ENCODE measurements at places on chromosomes 4 and X.

DNA sequence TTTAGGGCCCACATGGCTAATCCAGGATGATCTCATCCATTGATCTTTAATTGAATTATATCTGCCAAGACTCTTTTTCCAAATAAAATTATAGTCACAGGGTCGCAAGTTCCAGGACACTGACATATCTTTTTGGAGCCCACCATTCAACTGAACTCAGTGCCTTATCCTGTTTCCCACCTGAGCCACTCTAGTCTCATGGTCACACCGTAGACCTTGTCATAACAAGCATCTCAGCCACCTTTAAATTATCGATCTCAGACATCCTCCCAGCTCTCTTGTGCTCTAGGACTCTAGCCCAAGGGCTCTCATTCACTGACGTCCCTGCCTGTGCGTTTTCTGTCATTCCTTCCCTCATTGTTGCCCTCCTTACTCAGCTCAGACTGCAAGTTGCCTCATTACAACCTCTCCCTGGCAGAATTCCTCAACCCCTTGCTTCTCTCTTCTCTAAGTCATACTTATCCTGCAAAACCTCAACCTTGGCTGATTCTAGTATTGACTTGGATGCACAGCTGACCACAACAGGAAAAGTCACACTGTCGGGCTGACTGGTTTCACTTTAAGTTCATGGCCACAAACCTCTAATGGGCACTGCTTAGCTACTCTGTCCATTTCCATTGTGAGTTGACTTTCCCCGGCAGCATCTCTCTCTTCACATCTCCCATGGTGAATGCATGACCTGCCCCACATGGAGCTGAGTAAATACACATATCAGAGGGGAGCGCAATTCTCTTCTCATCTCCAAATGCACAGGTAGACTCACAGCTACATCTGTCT, 91.0 kb upstream of the TRIM2 start:
- DNase-seq = no peak

GRCh38 chrX:155966876-155967275, 30.6 kb upstream of the IL9R start:
- peak; percentile 92 for DNase-seq

DNA sequence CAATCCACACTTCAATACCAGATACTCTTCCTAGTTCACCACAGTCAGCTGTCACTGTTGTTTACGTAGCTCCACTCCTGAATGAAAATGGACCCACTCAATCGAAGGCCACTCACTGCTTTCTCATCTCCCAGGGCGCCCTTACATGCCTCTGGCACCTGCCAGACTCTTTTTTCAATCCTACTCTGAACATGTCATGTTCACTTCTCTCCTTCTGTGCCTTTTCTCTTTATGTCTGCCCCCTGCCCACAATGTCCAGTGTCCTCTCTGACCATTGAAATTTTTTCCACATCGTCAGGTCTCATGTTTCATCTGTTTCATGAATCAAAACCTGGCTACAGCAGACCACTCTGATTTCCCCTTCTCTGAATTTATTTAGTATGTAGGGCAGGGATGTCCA, 1.3 kb upstream of the MGAT4D start:
- no peak for DNase-seq

GRCh38 chr4:88706574-88706973, 8.9 kb upstream of the NAP1L5 start:
- DNase-seq = peak; percentile 26

DNA sequence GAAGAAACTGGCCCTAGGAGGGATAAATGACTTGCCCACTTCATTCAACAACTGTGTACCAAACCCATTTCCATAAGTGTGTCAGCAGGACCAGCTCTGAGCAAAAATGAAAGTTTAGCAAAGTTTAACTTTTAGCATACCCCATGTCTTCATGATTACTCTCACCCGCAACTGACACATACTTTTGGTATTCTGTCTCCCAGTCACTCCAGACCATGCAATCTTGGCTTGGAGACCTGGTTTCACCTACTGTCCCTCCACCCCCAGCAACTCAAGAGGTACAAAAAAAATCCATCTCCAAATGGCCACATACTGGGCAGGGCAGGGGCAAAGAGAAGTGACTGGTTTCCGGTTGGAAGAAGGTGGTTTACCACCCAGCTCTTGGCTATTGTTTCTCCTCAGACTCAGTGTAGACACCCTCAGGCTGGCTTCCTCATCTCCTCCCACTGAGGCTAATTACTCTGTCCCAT, 79.8 kb downstream of the RLIM start:
- no peak for DNase-seq

- peak; percentile 69 for DNase-seq
Measured at GRCh38 chr4:121950212-121950679, 1.6 kb downstream of the TRPC3 start.

DNA sequence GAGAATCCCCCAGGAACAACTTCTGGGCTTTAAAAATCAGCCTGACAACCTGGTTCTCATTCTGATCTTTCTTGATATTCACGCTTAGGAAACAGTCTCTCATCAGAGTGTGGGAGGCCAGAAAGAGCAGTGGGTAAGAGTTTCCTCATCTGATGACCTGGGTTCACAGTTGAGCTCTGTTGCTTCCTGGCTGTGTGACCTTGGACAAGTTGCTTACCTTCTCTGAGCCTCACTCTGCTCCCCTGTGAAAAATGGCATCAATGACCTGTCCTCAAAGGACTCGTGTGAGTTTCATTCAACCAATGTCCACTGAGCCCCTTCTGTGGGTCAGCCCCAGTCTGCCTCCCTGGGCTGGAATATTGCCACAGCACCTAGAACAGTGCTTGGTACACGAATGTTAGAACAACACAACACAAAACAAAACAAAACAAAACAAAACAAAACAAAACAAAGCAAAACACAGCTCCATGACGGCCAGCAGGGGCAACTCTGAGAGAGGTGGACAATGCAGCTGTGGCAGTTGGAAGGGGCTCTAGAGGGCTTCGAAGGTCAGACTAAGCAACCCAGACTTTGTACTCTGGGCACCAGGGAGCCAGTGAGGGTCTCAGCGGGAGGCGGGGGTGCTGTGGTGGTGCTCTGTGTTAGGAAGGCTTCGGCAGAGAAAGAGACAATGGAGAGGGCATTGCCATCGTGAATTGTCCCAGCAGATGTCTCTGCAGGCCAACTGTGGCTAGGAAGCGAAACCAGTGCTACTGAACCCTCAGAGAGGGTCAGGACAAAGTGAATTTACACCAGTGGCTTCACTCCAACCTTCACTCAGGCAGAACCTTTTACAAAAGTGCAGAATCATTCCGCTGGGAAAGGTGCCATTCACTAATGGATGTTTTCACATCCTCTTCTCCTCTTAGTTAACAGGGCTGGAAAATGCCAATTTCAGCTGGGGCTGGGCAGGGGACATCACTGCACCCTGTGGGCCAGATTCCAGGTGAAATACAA, 14.3 kb upstream of the C4orf50 start:
- DNase-seq = peak; percentile 31

GRCh38 chr4:76024065-76024464, 768 bp upstream of the CXCL10 start:
- no peak for DNase-seq

GRCh38 chrX:129585691-129586090, 45.6 kb downstream of the OCRL start:
- no peak for DNase-seq

DNA sequence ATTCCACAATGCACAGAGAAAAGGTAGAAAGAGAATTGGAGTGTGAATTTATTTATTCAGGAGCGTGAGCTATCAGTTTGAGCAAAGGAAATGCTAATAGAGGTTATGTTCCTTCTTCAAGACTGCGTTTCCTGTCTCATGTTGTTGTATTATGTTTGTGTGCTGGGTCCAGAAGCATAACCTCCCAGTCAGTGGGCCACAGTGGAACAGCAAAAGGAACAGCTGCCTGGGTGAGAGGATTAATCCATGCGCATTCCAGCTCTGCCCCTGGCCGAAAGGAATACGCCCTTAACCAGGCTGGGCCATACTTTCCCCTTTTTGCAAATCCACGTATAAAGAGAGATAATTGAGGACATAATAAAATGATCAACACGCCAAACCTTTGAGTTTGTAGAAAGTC, 32.4 kb upstream of the ARX start:
- DNase-seq = no peak

GRCh38 chr4:119206178-119206577, 6.3 kb upstream of the USP53 start:
- DNase-seq = no peak

- DNase-seq = no peak
Measured at GRCh38 chr4:566508-567295, 9.4 kb downstream of the TMEM271 start.

DNA sequence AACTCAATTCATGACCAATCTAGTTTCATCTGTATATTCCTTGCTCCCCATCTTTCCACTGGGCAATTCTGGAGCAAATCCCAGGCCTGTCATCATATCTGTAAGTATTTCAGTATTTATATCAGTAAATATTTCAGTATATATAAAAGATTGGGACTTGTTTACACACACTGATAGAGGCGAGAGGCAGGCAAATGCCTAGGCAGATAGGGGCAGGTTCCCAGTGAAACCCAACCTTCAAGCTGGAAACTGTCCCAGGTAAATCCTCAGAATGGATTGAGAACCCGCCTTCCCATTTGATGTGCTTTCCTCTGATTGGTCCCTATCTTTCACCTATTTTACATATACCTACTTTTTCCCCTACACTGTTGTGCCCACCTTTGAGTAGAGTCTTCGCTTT, 23.8 kb upstream of the TBC1D1 start:
- DNase-seq = no peak

- no peak for DNase-seq
Measured at GRCh38 chr4:152629908-152630307, 49.9 kb downstream of the TMEM154 start.

DNA sequence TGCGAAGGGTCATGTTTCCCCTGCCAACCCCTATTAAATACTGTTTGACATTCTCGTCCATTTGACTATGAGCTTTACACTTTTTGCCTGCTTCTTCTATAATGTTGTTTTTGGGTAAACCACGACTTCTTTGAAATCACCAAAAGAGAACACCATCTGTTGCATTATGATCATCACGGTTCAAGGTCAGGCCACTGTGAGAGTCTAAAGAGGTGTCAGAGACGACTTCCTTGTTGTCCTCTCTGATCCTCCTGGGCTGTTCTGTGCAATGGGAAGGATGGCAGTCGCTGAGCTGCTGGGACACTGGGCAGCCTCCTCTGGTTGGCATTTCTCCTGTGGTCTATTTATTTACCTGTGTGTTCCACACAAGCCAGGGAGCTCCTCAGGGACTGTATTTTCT, 137.5 kb downstream of the RASL11B start:
- DNase-seq = no peak

DNA sequence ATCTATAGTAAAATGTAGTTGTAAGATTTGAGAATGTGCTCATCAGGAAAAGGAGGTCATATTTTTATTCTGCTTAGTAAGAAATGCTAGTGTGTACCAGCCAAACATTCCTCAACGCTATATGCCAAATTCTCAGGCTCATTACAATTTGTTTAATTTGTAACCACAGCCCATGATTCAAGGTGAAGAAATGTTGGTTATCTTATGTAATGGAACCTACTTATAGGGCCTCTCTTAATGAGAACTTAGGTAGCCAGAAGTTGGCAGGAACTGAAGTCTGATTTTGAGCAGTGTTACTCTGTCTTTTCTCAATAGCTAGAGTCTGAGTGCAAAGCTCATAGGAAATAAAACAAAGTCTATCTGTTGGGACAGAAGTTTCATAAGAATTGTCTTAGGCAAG, 595.0 kb downstream of the GLUD2 start:
- DNase-seq = no peak

- DNase-seq = no peak
Measured at GRCh38 chr4:186752325-186752724, 28.7 kb upstream of the FAT1 start.

DNA sequence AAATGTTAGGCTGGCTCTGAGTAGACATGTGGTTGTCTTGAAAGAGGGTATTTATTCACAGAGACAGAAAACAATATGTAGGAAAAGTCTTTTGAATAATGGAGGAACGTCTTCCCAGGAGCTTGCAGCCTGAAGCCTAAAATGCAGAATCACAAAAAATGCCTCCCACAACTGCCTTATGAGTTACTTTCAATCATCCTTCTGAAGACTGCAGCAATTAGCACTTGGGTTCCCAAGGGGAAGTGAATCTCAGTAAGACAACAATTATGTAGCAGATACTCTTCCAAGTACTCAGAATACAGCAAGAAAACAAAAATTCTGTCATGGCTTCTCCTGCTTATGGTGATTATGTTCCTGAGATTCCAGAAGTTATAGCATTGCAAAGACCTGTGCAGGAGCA, 166.6 kb upstream of the TBL1X start:
- DNase-seq = no peak

GRCh38 chr4:73871511-73872310, 2.5 kb downstream of the CXCL1 start:
- no peak for DNase-seq

- no peak for DNase-seq
Measured at GRCh38 chrX:50779694-50780093, 34.3 kb downstream of the SHROOM4 start.

DNA sequence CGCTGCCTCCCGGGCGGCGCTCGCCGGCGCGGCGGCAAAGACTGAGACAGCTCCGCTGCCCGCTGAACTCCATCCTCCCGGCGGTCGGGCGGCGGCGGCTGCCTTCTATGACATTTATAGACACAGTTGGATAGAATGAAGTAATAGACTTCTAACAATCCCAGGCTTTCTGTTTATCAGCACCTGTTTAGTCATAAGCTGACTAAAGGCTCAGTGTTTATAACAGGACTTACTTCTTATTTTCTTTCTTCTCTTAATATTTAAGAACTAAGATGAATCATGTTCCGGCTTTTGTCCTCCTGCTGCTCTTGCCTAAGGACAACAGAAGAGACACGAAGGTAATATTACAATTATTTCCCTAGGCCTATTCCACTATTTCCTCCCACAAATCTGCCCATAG, 3.9 kb downstream of the ARL13A start:
- DNase-seq = no peak

DNA sequence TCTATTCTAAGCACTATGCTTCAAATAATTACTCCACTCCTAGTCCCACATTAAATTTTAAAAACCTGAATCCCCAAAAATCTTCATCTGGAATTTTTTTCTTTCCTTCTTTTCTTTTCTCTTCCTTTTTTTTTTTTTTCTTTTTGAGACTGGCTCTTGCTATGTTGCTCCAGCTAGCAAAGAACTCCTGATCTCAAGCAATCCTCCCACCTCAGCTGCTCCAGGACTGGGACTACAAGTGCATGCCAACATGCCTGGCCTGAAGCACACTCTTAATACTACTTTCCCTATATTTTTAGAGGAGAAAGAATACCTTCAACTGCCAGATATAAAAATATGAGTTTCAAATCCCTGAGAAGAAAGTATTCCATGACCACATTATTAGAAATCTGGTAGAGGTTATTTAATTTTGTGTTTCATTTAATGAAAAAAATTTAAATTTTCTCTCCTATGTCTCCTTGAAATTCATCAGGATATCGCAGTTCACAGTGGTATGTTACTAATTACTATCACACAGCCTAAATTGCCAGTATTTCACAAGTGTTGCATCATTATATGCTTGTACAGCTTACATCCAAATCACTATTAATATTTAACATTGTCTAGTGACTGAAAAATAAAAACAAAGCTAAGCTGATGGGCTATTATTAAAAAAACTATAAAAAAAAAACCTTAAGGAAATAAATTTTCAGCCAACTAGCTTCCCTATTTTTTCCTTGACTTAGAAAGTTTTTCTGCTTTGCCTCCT, 227.8 kb downstream of the NAF1 start:
- no peak for DNase-seq

GRCh38 chr4:139761461-139761860, 95.8 kb downstream of the MGST2 start:
- DNase-seq = peak; percentile 58

All from hematopoietic multipotent progenitor cell treated with erythropoietin and hydrocortisone succinate and interleukin-3 and kit ligand, for 6 days (in vitro differentiated cells).